Activated CD8-positive, alpha-beta memory T cell treated with anti-CD3 and anti-CD28 coated beads, Interleukin-2, amount 10 ng/mL, durations not matched to agents 7 days and 5 days (primary cell): ENCODE measurements at places on chromosomes 6 and 20. TPM values are rescaled to one million over a fixed set of nuclear protein-coding genes. Genes with fewer than 3 reads are reported as not detected.

Gene C6orf136
- 33.9 TPM for total RNA-seq

Gene SNAI1
- total RNA-seq, result 0.61 TPM

Gene PTPRK
- total RNA-seq, result 2.6 TPM

GRCh38 chr6:45445749-45446549, 68.2 kb upstream of the SUPT3H start:
- DNase-seq, result no peak

GRCh38 chr6:114194362-114195026, 148.3 kb downstream of the HS3ST5 start:
- no peak for DNase-seq

GRCh38 chr6:112172540-112172939, 81.8 kb downstream of the LAMA4 start:
- no peak for DNase-seq

GRCh38 chr6:169700296-169700695, 1.5 kb downstream of the WDR27 start:
- DNase-seq, result no peak

DNA sequence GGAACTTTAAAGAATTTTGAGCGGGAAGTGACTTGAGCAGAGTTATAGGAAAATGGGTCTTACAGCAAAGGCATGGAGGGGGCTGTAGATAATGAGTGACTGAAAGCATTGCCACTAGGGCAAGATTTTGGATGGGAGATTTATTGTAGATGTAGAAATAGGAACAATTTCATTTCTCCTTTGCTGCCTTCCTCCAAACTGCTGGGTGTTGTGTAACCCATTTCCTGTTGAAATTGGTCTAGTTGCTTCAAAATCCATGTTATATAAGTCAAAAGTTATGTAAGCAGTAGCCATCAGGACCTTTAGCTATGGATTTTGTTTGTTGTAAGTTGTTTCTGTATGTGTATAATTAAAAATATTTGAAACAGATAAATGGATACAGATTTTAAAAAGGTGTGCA, 11.1 kb downstream of the YWHAB start:
- DNase-seq, result no peak
